NCI-H1417 treated with DMSO at 0.1 percent for 48 hours (cell line): ENCODE measurements at places on chromosomes 3 and 15.

DNA sequence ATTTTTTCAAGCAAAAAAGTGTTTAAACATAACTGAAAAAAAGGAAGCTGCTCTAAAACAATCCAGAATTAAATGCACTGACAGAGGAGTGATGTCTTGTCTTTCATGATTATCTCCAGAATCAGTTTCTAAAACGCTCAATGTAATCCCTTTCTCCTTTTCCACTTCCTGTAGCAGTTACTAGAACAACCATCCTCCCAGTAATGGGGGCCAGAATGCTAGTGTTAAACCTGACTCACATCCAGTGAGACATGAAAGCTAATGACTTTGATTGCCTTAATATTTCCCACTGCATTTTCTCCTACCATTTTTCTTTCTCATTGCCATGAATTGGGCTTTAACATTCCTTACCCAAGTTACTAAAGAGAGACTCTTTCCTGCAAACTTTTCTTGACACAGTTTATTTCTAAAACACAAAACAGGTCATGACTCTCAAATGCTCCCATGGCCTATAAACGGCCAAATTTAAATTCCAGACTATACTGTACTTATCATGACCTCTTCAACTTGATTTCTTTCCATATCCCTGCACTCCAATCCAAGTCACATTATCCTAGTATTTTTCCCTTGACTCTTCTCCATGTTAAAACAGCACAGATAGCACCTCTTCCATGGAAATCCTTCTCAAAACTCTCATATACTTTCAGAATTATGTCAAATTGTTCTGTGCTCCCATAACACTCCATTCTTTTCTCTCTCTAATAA lies 341.4 kb downstream of the NAALADL2 start:
- no peak for DNase-seq

DNA sequence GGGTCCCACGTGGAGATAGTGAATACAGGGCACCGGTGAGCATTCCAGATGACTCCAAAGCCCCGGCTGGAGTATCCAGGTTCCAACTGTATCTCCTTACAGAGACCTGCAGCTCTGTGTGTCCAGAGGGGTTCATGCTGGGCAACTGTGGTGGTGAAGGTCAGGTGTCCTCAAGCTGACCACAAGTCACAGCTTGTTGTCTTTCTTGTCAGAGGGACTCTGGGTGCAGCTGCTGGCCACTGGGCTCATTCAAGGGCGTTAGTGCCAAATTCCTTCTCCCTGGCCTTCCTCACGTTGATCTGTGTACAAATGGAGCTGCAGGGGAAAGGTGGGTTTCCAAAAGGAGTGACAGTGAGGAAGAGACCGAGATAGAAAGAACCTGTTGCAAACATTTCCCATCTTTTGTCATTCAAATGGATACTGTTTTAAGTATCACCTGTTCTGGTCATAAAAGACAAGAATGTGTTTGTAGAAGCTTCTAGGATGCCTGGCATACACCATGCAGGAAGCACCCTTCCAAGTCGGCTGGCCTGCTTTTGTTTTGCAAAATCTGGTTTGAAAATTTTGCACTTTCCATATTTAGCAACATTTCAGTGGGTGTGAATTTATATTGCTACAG lies 52.5 kb downstream of the CEMIP start:
- no peak for DNase-seq

DNA sequence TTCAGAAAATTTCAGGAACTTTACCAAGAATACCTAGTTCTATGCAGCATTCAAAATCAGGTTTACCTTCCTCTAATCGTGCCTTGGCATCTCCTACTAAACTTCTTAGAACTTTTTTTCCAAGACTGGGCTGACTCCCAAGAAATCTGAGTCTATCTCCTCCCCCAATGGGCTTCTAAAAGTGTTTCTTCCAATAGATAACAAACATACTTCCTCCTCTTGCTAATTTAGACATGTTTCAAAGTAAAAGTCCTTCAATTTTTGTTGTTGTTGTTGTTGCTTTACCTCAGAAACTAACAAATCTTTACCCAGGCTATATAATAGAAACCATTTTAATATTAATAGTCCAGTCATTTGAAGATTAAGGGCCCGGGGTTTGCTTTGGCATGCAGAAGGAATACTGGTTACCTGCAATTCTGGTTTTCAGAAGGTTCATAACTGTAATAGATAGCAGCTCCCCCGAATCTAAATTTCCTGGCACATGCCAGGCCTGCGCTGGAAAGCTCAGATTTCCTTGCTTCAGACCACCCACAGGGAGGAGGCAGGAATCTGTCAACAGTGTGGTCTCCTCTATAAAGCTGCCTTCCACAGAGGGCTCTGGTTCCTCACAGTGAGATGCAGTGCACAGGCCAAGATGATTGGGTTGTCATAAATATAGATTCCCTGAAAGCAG lies 188.7 kb downstream of the THRB start:
- DNase-seq, result no peak

DNA sequence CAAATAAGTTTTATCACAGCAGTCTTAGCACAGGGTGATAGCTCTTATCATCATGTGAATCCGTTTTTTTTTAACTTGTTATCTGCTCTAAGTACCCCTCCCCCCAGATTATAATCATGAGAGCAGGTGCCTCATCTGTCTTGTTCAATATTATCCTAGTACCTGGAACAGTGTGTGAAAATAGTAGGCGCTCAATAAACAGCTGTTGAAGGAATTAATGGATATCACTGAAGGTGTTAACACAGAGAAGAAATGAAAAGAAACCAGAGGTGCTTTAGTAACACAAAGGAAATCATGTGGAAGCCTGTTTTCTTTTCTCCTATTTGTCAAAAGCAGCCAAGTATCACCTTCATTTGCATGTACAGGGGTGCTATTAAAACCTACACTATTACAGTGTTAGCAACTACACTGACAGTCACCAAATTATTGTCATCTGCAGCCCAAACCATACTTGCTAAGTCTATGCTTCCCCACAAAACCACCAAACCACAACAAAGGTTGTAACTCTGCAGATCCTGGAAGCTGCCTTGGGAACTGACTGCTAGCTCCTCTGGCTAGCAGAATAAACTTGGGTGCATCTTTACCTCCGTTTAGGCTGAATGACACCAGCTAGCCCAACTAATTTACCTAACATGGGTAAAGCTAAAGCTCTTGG lies 2.9 kb downstream of the XPC start:
- DNase-seq, result no peak

- no peak for DNase-seq
These were observed 33.5 kb downstream of the CLDN18 start for GRCh38 chr3:138043266-138044029.

DNA sequence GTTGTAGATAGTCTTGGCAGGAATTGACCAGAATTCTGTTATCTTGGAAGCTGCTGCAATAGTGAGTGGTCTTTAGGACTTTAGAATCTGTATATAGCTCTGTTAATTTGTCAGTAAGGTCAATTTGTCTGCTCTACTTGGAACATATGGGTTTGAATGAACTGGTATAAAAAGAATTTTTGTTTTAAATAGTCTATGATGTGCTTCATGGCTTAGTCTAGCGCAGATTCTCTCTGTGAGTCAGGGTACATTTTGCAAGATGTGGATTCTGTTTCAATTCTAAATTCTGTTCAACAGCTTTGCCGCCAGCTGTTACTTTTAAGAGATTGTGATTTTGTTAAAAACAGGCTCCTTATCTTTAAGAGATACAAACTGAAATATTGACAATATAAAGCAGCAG lies 135.9 kb upstream of the AGBL1 start:
- no peak for DNase-seq

DNA sequence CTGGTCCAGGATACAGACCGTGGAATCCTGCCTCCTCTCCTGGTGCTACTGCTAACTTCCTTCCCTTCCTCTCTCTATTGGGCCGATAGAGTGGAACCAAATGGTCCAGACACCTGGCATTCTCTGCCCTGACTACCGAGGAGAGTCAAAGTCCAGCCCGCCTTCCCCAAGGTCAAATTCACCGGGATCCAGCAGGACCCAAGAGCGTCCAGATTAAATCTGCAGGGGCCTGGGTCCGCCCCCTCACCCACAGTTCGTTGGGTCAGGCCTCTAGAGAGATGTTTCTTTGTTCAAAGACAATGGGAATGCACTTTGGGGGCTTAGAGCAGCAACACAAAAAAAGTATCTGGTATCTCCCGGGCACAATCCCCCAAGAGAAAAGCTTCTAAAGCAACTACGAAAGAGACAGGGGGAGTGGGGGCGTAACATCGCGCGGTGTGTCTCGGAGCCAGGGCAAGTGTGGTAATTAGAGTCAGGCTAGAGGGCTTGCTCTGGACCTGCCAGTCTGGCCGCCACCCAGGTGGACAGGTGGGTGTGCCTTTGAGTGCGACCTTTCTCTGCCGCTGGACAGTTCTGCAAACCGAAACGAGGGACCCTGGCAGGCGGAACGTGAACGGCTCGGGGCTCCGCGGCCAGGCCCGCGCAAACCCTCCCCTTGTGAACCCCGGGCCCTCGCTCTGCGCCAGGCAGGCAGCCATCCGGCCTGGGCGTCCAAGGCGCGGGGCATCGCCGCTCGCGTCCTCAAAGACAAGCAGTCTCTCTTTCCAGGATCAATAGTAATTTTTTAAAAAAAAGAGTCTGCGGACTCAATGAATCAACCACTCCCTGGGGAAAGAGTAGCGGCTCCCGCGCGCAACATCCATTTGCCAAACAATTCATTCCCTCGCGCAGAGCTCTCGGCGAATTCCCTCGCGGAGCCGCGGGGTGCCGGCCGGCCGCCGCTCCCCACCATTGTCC lies 806 bp downstream of the KLHL25 start:
- no peak for DNase-seq
